ENCODE measurements at places on chromosomes 3 and 15. TPM values are rescaled to one million over a fixed set of nuclear protein-coding genes. Genes with fewer than 3 reads are reported as not detected.

Gene NR2E3
- not detected for polyA plus RNA-seq

Gene DISP2
- 16.3 TPM for polyA plus RNA-seq

Gene TGM4
- not detected for polyA plus RNA-seq

Gene CTXN2
- 0.90 TPM for polyA plus RNA-seq

Gene TGM5
- polyA plus RNA-seq, result not detected
